Chondrocyte (in vitro differentiated cells): ENCODE measurements at places on chromosomes 11 and 22.

GRCh38 chr11:762421-763072, 14.7 kb downstream of the GATD1 start:
- no peak for DNase-seq

DNA sequence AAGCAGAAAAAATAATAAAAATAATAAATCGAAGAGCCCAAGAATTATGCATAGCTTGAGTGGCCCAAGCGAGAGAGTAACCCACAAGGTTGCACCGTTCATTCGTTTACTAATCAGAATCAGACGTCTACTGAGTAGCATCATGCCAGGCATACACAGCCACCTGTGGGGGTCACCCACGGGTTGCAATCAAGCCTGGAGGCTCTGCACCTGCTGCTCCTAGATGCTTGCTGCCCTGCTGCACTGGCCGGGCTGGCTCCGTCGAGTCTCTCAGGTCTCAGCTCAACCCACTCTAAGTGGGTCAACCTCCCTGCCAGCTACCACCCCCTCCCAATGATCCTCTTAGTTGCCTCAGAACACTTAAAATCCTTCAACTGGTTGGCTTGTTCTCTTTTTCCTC, 2.0 kb upstream of the TESMIN start:
- DNase-seq, result no peak

DNA sequence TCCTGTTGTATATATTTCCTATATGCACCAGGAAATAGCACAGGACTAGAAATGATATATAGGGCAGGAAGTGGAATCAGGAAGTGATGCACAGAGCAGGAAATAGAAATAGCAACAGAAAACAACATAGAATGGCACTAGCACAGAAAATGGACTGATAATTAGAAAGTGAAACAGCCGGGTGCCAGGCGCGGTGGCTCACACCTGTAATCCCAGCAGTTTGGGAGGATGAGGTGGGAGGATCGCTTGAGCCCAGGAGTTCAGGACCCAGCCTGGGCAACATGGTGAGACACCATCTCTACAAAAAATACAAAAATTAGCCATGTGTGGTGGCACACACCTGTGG, 10.0 kb upstream of the RELT start:
- DNase-seq, result no peak

GRCh38 chr22:37998543-37998942, 14.2 kb upstream of the SOX10 start:
- DNase-seq, result no peak
